Stimulated activated CD8-positive, alpha-beta memory T cell treated with anti-CD3 and anti-CD28 coated beads, Interleukin-15, amount 100 ng/mL, for 24 hours (primary cell): ENCODE measurements at places on chromosomes 2 and 18.

DNA sequence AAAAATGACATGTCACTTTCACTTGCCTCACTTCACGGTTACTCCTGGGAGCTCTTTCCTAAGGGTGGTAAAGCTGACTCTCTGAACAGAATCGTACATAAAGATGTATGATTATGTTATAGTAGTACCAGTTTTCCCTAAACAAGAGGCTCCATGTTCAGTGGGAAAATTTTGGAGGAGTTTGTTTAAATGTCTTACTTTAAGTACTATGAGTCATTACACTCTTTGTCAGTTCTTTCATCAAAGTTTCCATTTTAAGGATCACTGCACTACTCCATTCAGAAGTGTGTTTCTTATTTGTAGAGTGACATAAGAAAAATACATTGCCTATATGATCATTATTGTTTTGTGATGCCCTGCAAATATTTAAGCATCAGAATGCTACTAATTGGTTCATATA lies 121.1 kb upstream of the FIGN start:
- DNase-seq = no peak

- DNase-seq = no peak
Measured at GRCh38 chr2:209511637-209512036, 87.8 kb downstream of the MAP2 start.

- no peak for DNase-seq
Measured at GRCh38 chr2:212227755-212228154, 310.8 kb downstream of the ERBB4 start.

GRCh38 chr2:38323623-38324022 lies 53.5 kb downstream of the ATL2 start:
- DNase-seq = no peak
